ENCODE measurements at places on chromosomes 3 and 15.

DNA sequence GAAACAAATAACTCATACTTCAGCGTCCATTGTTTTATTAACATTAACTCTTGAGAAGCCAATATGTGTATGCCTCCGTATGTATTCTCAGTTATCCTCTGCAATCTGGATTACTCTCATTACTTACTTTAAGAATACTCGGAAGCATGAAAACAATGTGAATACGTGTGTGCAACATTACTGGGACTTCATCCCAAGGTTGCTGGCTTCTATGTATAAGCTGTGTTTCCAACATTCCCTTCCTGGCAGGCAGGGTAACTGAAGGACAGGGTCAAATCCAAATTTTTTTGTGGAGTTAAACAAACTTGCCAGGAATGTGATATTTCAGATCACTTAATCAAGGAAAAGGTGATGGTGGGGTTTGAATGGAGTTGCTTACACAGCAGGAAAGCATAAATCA, 34.5 kb upstream of the NR1I2 start:
- DNase-seq, result no peak

GRCh38 chr15:88003541-88004327, 252.8 kb downstream of the NTRK3 start:
- DNase-seq, result no peak

DNA sequence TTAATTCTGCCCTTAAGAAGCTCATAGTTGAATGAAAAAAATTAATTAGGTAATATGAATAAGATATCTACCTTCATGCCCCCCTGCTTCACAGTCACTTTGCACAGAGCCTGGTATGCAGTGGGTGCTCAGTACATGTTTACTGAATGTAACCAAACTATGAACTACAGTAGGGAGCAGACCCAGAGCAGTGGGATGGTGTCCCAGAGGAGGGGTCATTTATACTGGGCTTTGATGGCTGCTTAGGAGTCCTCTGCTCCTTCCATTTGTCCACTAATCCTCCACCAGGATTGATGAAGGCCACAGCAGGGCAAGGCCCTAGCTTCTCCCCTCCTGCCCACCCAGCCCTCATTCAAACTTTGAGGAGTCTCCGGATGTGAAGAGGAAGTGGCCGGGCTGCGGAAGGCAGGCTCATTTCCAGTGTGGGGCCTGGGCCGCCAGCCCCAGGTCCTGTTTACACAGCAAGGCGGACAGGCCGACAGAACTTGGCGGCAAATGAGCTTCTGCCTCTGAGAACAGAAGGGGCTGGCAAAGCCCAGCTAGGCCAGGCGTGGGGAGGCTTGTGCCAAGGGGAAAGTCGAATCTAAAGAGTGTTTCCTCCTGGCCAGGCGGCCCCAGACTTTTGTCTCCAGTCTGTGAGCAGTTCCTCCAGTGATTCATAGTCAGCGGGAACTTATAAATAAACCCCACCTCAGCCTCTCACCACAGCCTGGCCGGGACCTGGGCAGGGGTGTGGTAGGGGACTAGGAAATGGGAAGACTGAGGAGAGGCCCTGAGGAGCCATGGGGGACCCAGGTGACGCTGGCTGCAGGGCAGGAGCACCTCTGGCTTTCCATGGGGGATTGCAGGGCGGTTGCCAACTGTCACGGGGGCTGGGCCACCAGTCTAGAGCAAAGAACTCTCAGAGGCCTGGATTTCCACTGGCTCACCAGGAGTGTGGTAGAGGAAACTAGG, 51.6 kb upstream of the LCTL start:
- DNase-seq, result no peak

GRCh38 chr3:64224826-64225610, at the start of gene PRICKLE2:
TSS of gene PRICKLE2 (minus strand) at chr3:64225466. CDS start at chr3:64198927, 26,539 bp downstream.
- DNase-seq, result no peak

GRCh38 chr3:56443372-56443771, 24.9 kb downstream of the ERC2 start:
- no peak for DNase-seq

- no peak for DNase-seq
These were observed 42.8 kb downstream of the ZNF609 start for GRCh38 chr15:64503197-64503596.

- no peak for DNase-seq
These were observed 12.4 kb upstream of the PDE8A start for GRCh38 chr15:84969257-84969656.

GRCh38 chr15:77664428-77664827, 31.7 kb upstream of the LINGO1 start:
- no peak for DNase-seq

GRCh38 chr15:66734961-66735908, 33.2 kb downstream of the SMAD6 start:
- no peak for DNase-seq

- no peak for DNase-seq
These were observed 39.7 kb downstream of the ETV5 start for GRCh38 chr3:186069199-186069598.

GRCh38 chr15:65368302-65369211, 9.2 kb downstream of the IGDCC3 start:
- no peak for DNase-seq

- no peak for DNase-seq
These were observed 17.7 kb downstream of the ATG7 start for GRCh38 chr3:11289864-11290263.

DNA sequence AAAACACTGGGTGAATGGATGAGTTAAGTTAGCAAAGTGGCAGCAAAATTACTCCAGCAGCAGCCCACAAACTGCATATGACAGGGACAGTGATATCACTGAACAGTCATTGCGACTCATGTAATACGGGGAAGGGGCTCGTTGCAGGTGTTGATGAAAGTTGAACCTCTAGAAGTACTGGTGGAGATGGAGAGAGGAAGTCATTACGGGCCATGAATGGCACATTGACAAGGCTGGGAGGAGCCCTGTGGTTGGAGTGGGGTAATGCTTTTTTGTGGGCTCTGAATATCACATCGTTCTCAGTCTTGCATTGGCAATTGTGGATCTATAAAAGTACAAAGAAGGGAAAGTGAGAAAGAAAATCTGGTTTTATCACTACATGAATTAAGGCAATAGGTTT, 278.1 kb downstream of the ZPLD1 start:
- DNase-seq, result no peak

- DNase-seq, result no peak
These were observed 69.3 kb upstream of the CBLB start for GRCh38 chr3:105938101-105938500.

DNA sequence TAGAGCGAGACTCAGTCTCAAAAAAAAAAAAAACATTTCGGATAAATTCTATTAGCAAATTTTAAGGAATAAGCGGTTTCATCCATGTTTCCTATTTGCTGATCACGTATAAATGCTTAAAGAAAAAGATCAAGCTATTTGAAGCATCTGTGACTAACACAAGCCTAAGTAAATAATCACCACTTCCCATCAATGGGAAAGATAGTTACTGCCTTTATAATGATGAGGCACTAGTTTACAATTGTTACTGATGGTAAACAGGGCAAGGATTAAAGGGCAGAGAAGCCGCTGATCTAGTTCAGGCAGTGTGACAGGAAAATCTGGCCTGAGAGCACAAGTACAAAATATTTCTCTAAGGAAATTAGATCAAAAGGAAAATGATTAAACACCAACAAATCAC, 13.7 kb downstream of the CLPX start:
- no peak for DNase-seq

DNA sequence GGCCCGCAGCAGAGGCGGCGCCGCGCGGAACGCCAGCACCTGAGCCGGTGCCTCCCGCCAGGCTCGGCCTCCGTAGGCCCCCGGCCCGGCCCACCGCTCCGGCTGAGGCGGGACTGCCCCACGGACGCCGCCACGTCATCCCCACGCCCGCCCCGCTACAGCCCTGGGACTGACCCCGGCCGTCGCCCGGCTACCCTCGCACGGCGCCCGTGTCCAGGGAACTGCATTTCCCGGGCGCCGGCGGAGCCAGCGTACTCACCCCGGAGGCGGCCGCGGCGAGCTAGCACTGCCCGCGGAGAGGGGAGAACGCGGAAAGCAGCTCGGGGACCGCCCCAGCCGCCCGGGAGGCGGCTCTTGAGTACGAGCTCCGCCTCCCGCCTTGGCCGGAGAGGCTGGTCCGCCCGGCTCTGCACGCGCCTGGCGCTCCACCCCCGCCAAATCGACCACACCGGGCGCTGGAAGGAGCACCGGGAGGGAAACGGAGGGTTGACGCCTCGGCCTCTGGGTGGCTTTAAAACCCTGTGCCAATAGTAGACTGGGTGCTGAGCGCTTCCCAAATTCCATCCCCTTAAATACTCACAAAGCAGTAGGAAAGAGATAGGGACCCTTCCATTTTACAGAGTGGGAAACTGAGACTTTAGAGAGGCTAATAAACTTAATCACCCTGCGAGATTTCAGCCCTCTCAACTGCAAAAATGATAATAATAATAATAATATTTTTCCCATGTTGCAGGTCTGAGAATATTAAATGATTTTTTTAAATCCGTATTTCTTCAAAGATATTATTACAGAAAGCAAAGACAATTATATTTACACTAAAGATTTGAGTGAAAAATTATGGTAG, at the start of gene B4GALT4:
Gene B4GALT4, minus strand, starts transcription at position 288 of the 844 bp plus-strand sequence. CDS start 10,779 bp downstream, outside the sequence.
- peak; percentile 34 for DNase-seq

DNA sequence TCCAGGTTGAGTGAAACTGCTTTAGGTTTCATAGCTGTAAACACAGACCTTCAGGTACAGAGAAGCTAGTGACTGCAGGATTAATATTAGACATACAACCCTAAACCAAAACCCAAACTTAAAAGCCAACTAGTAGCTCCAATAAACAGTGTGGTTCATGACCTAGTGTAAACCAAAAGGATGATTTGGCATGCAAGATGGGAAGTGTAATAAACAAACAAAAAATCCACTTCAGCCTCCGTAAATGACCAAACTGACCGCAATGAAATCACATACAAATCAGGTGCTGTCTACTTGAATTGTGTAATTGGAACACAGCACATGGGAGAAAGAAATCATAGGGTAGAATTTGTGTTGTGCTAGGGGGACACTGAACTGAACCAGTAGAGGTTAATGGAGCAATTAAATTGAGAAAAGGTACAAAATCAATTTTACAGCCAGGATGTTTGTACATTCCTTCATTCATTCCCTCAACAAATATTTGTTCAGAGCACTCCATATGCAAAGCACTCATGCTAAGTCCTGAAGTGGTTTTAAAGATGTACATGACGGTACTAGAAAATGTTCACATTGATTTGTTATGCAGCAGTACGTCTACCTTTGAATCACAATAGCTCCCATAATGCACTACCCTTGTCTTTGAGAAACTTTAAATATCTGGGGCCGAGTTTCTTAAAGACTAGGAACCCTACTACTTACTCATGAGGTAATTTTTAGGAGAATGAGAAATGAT, 21.4 kb upstream of the CHST2 start:
- no peak for DNase-seq

DNA sequence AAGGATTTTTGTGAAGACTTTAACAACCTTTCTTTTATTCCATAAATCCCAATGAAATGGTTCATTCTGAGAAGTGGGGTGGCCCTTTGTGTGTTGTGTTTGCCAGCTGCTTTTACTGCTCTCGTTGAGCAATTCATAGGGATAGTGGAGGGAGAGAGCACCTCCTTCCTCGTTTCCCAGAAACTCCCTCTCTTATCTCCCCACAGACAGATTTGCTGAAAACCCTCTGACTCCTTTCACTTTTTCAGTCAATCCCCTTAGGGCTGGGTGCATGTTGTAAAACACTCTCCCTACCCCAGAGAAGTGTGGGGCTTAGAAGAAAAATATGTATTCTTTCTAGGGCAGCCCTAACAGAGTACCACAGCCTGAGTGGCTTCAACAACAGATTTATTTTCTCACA, 557.2 kb upstream of the RGMA start:
- no peak for DNase-seq

GRCh38 chr3:193490580-193490979, 64.1 kb downstream of the ATP13A4 start:
- no peak for DNase-seq

DNA sequence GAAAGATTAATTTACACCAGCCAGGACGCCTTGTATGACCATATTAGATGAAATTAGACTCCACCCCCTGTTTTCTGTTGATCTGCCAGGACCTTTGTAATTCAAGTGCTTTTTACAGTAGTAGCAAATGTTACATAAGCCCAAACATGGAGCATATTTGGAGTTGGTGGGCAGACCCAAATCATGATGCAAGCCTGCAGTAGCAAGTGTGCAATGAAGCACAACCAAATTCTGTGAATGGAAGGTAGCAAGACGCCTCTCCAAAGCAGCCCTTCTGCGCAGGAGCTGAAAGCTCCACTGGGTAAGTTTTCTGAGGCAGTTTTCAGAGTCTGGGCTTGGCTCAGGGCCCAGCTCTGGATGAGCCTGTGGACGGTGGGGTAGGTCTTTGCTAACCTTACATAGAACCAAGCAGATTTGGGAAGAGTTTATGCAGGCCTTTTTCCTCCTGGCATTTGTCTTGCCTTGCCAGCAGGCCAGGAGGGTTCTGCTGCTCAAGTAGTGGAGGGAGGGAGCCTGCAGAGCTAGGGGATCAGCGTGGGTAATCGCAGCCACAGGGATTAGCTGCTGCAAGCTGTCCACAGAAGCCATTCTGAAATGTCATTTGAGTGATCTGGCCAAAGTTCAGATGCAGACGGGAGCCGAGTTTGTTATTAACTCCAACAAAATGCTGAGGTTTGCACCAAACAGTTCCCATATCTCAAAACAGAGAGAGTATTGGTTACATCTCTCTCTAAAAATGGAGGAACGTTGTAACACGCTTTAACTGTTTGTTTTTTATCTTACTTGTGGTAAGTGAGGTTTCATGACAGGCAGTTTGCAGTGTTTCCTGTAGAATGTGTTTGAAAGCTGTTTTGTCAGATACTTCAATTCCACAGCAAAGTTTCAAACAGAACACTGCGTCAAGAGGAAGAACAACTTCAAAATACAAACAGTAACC, 55.4 kb downstream of the PSMD6 start:
- no peak for DNase-seq

GRCh38 chr15:66237513-66238235, 15.9 kb downstream of the MEGF11 start:
- no peak for DNase-seq

All from activated CD4-positive, CD25-positive, alpha-beta regulatory T cell (primary cell).